ENCODE measurements at places on chromosomes 3 and 15.

DNA sequence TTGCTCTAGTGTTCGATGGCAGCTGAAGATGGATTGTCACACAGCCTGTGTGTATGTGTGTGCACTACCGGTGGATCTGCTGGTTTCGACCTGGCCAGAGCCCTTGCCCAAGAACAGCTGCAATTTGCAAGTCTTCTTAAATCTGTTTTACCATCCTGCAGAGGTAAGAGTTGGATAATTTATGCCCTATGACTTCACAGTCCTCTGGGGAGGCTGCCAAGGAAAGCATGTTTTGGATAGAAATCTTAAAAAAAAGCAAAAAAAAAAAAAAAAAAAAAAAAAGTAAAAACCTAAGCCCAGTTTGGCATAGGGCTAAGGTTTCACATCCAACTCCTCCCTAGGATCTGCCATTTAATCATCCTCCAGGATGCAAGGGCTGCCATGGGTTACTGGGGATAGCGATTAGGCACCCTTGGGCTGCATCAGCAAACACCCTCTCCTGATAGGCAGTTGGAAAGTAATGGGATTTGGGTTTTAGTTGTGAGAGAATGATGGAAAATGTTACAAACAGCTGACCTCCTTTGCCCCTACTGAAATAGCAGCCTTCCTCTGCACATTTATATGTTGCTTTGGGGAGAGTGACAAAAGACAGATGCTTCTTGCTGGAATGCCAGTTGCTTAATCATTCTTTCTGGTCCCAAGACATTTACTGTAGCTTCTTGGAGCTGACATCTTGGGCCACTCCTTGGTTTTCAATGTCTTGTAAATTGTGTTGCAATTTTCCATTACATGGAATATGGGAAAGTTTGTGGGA, 35.4 kb downstream of the CD200R1L start:
- peak; percentile 74 for DNase-seq

- no peak for DNase-seq
Measured at GRCh38 chr3:177126015-177126773, 71.1 kb downstream of the TBL1XR1 start.

- peak; percentile 56 for DNase-seq
Measured at GRCh38 chr3:121431726-121432517, 113.9 kb downstream of the POLQ start.

DNA sequence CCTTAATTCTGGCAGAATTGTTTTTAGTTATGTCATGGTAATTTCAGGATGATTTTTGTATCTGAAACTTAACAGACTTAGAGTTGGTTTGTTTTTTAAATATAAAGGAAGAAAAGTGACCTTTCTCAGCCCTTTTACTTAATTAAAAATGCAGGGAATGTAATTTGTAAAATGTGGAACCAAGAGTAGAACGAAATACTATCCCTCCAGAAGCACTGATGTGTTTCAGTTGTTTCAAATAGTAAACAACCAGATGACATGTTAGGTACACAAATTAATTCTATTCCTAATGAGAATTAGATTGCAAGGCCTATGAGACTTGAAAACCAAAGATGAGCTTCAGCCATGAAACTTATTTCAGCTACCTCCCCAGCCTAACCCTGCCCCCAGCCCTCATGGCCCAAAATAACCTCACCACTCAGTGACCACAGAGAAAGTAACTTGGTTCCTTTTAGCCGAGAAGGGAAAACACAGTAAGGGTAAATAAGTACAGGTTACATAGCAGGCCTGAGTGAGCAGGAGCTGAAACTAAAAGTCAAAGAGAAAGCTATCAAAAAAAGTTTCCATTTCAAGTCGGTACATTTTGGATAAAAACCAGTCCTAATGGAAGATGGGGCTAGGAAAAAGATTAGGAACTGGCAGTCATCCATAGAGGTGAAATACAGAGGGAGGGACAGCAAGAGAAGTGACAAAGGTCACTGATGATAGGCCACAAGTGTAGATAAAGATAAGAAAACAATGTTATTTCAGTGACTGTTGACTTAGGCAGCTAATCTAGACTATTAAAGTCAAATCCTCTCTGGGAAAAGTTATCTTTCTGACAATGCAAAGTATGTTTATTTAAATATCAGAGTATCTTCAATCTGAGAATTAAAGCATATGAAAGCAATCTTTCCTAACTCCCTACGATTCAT, 23.2 kb downstream of the SENP8 start:
- no peak for DNase-seq

DNA sequence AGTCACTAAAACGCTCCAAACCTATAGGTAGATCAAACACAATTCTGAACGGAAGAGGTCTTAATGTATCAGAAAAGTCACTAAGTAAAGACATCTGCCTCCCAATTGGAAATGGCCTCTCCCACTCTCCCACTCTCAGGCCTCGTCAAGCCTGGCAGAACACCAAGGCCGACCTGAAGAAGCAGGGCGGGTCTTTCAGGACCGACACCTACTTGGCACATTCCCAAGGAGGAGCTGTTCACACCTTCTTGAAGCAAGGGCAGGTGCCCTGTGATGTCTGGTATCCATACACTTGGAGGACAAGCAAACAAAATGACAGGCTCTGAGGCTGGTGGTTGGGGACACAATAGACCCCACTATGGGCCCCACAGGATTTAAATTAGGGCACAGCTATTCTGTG, 30.0 kb downstream of the XXYLT1 start:
- DNase-seq = no peak

- no peak for DNase-seq
Measured at GRCh38 chr3:25349828-25350724, 78.0 kb upstream of the RARB start.

- DNase-seq = no peak
Measured at GRCh38 chr3:134341389-134341788, 32.9 kb downstream of the AMOTL2 start.

DNA sequence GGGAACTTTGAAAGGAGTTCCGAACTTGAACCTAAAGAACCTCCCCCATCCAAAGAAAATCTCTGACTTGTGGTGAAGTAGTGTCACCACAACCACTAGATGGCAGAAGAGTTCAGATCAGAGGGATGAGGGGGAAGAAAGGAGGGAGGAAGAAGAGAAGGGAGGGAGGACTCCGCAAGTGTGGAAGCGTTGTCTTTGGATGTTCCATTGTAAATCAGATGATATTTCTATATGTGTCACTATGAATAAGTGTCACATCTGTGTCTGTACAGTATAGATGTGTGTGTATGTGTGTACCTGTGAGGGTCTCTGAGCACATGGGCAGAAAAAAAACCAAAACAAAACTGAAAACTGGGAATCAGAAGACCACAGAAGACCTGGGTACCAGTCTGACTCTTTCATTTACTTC, 16.9 kb downstream of the SLC24A1 start:
- DNase-seq = peak; percentile 86

- DNase-seq = peak; percentile 15
Measured at GRCh38 chr3:150495149-150495548, 51.1 kb downstream of the SERP1 start.

GRCh38 chr3:153970741-153971347, 150.3 kb upstream of the ARHGEF26 start:
- DNase-seq = no peak

- DNase-seq = no peak
Measured at GRCh38 chr3:105957722-105958121, 88.9 kb upstream of the CBLB start.

DNA sequence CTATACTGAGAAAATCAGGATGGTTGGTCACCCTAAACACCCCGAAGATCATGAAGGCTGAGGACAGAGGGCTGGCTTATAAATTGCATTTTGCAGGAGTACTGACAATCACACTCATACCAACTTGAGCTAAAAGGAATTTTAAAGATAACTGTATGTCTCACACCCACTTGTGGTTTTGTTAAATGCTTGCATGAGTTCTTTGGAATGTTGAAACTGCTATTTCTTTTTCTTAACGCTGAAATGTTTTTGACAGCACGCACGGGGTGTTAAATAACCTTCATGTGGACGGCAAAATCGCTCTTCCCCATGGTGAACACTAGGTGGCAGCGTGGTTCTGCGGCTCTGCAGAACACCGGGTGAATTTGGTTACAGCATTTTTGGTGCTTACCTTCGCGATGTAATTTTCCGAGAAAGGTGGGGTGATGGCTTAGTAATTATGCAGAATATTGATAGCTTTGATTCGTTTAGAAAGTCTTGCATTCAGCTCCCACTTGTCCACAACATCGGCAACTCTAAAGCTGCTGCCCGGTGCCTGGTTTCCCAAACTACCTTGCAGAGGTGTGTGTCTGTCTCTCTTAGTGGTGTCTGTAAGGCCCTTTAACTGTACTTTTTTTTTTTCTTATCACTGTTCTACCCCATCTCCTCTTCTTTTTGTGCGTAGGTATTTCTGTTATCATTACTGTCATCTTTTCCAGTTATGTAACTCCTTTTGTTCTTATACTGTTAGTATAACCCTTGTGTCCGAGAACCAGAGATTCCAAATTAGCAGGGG, 51.7 kb downstream of the ARNT2 start:
- DNase-seq = peak; percentile 83

- no peak for DNase-seq
Measured at GRCh38 chr15:38897551-38897950, 332.9 kb upstream of the RASGRP1 start.

DNA sequence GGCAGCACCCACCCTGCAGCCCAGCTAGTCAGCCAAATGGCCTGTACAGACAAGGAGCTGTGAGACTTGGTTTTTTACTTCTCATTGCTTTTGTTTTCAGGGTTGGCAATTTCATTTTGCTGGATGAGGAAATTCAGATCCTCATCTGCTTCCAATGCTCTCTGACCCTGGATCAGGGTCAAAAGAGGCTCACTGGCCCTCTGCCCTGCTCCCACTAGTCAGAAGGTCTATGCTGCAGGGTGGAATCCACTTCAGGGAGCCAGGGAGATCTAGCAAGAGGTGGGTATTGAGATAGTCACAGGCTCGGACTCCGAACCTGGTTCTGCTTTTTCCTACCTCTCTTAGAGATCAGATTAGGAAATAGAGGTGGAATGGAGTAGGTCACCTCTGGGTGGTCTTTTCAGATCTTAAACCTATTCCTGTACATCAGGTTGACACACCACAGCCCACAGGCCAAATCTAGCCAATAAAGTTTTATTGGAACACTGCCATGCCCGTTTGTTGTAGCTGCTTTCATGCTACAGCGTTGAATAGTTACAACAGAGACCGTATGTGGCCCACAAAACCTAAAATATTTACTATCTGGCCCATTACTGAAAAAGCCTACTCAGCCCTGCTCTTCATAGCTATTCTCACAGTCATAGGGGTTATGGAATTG, 26.4 kb upstream of the GLCE start:
- no peak for DNase-seq

- DNase-seq = no peak
Measured at GRCh38 chr15:62992302-62992701, 50.2 kb upstream of the TPM1 start.

DNA sequence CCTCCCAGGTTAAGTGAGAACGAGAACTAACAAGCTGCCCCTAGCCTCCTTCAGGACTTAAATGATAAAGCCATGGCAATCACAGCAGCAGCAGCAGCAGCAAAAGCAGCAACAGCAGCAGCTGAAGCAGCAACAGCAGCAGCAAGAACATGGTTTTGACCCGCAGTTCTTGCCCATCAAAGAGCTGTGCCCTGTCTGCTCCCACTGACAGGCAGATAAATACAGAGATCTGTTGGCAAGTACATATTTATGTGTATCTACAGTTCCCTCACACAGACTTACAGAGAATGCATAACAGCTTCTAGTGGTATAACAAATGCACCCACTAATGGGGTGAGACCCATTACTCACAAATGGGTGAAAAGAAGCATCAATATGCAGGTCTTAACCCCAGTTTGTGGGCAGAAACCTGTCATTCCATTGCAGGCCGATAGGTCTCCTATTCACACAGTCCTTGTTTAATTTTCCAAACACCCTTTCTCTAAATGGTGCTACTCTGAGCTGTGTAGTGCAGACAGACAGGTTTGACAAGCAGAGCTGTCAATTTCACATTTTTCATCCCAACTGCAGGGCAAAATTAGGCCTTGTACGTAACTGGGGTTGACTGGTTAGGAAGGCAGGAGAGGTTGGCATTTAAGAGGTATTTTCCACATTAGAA, 316.3 kb downstream of the TIGIT start:
- no peak for DNase-seq

- peak; percentile 37 for DNase-seq
Measured at GRCh38 chr15:73800662-73801345, 47.7 kb upstream of the INSYN1 start.

DNA sequence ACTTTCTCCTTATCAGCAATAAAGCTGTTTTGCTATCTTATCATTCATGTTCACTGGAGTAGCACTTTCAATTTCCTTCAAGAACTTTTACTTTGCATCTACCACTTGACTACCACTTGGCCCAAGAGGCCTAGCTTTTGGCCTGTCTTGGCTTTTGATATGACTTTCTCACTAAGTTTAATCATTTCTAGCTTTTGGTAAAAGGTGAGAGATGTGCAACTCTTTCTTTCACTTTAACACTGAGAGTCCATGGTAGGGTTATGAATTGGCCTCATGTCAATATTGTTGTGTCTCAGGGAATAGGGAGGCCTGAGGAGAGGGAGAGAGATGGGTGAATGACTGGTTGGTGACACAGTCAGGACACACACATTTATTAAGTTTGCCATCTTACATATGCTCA, 31.0 kb upstream of the FAM3D start:
- no peak for DNase-seq

GRCh38 chr3:101549473-101549872, 12.2 kb upstream of the TRMT10C start:
- no peak for DNase-seq

- no peak for DNase-seq
Measured at GRCh38 chr3:20062996-20063395, 22.8 kb downstream of the KAT2B start.

DNA sequence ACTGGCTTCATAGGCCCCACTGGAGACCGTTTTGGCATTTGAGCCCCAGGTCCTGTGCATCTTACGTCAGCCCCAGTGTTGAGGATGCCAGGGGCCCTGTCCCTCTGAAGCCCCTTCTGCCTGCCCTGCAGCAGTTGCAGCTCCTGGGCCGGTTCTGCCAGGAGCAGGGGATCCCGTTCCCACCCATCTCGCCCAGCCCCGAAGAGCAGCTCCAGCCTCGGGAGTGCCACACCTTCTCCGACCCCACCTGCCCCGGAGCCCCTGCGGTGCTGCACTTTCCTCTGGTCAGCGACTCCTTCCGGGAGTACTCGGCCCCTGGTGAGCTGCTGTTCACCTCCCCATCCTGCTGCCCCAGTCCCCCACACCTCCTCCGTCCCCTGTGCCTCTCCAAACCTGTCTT, 8.6 kb downstream of the PLA2G4B start:
- no peak for DNase-seq

DNA sequence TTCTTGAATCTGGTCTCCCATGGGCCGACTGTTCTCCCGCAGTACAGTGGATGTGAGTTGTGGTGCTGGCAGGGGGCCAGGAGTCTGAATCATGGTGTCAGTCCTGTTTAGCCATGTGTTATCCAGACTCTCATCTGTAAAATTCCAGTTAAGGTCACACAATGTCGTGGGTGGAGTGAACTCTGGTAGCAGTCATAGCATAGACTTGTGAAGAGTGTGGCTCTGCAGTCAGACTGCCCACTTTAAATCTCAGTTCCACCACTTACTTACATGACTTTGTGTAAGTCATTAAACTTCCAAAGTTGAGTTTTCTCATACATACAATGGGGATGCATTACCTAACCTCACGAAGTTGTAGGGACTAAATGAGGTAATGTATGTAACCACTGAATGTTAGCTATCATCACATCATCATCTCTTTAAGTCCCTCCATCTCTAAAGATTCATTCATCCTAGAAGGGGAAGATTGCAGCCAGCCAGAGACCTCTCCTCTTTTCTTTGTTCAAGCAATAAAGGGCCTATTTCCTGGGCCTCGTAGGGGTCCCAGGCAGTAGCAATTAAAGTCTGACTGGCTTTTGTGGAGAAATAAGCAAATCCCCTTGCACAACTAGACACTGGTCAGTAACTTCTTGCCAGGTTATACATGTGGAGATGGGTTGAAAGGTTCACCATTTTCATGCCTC, 93.9 kb downstream of the PCCB start:
- peak; percentile 90 for DNase-seq

- DNase-seq = no peak
Measured at GRCh38 chr15:62052713-62053112, 7.5 kb downstream of the VPS13C start.
